ENCODE measurements at places on chromosomes 11 and 22.

- DNase-seq, result no peak
These were observed 11.1 kb downstream of the SYNGR1 start for GRCh38 chr22:39360674-39361413.

DNA sequence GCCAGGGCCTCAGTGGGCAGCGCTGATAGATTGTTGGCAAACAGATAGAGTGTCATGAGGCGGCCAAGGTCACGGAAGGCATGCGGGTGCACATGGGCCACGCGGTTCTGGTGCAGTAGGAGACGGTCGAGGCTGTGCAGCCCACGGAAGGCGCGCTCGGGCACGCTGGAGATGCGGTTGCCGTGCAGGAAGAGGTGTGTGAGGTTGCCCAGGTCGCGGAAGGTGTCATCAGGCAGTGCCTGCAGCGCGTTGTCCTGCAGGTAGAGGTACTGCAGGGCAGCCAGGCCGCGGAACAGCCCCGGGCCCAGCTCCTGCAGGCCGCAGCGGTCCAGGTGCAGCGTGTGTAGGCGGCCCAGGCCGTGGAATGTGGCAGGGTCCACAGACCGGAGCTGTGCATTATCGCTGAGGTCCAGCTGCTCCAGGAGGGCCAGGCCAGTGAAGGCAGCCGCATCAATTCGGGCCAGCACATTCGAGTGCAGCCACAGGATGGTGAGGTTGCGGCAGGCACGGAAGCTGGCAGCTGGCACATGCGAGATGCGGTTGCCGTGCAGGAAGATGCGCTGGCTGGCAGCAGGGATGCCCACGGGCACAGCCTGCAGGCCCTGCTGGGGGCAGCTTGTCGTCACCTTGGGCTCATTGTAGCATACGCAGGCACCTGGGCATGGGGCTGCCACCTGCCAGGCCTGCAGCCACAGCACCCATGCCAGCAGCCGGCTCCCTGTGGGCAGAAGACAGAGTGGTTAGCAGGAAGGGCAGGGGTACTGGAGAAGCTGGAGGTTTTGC is 25.5 kb downstream of the RTN4R start:
- DNase-seq, result no peak

DNA sequence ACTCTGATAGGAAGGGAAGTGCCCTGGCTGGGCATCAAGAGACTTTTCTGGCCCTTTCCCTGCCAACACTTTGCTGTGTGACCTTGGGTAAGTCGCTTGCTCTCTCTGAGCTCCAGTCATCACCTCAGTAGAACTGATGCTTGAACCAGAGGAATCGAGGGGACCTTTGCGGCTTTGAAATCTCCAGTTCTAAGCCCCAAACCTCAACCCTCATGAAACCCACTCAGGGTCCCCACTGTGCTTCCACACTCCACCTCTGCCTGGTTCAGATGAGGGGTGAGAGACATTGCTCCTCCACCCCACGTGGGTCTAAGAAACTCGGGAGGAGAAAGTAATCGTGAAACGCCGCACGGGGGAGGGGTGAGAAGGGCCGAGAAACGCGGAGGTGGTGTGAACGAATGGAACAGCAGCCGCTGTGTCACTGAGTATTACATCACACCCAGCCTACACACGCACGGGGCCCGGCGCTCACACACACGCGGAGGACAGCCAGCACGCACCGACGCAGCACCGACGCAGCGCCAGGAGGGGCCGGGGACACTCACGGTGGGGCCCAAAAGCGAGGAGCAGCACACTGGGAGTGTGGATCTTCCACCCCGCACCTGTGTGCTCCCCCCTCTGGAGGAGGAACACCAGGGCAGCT is 4.3 kb downstream of the RTN4RL2 start:
- DNase-seq, result no peak

DNA sequence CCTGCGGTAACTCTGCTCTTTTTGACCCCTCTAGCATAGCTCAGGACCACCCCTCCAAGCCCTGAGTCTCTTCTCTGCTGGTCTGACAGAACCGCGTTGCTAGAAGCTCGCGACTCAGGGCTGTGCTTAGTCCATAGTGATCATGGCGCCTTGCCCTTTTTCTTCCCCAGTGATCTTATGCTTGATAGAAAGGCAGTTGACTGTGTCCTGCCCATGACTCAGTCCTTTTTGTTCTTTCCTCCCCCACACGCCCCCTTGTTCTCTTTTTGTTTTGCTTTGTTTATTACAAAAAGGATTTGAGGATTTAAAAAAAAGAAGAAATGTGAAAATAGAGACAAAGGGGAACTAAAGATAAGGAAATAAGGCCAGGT is 17.5 kb downstream of the IL17RA start:
- no peak for DNase-seq

DNA sequence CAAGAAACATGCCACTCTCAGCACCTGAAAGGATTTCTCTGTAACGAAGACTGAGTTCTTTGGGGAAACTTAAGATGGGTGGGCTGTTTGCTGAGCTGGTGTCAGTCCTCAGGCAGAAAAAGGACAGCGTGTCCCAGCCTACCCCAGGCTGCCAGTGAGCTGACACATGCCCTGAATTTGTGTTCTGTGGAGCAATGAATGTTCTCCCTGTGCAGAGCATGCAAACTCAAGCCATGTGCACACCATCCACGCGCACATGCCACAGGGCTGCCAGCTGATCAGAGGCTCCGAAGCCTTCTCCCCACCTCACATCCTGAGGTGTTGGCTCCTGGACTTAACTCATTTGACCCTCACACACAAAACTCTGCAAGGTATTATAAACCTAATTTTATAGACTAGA is 104.9 kb downstream of the KCNC1 start:
- no peak for DNase-seq

DNA sequence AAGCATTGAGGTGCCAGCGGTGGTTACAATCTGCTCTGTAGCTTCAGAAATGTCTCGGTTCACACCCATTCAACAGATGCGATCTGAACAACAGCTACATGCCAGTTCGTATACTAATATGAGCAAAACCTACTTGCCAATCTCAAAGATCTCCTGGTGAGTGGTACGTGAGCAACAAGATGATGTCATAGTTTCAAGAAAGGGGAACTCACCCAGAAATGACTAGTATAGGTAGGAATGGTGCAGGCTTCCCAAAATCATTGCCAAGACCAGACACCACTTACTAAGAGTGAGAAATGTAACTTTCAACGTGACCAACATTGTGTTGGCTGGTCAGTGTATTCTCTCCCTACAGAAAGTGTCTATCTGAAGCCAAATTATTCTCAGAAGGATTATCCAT is 31.1 kb downstream of the OR6Q1 start:
- peak; percentile 73 for DNase-seq

- no peak for DNase-seq
These were observed 106.0 kb downstream of the ADAMTS15 start for GRCh38 chr11:130554241-130555055.

DNA sequence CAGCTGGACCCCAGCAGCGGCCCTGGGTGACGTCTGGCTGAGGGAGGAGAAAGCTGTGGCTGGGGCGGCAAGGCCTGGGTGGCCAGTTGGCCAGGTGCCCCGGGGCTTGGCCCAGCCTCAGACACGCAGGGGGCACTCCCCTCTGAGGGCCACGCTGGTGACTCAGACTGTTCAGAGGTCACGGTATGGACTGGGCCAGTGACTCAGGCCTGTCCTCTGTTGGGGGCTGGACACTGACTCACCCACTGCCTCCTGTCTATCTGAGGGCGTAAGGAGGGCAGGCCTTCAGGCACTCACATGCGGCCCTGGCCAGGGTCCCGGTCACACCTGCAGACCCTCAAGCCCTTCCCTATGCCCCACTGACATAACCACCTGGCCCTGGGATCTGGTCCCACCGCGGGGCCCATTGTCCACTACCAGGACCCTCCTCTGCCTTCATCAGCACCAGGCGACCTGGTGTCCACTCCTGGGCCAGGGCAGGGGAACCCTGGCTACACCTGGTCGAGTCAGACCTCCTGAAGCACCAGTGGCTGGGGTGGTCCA is 3.7 kb upstream of the MUC5AC start:
- peak; percentile 43 for DNase-seq

DNA sequence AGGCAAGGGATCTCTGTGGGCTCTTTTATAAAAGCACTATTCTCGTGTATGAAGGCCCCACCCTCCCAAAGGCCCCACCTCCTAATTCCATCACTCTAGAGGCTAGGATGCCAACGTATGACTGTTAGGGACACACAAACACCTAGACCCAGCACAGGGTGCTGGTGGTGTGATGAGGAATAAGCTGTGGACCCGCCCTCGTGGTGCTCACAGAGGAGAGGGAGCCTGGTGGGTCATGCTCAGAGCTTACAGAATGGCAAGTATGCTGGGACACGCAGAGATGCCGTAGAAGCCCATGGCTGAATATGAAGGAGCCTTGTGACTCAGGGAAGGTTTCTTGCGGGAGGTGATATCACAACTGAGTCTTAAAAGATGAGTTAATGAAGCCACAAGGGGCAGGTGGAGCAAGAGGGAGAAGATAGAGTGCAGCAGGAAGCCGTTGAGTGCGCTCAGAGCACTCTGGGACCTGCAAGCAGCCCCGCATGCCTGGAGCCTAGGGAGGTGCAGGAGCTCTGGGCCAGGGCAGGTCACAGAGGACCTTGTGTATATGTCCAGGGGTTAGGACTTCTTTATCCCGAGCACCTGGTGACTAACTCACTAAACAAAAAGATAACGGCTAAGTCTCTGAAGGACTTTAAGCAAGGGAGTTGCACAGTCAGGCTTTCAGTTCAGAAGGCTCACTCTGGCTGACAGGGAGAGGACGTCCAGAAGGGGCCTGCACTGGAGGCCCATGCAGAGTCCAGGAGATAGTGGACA is 160.9 kb downstream of the TRIM29 start:
- DNase-seq, result no peak

DNA sequence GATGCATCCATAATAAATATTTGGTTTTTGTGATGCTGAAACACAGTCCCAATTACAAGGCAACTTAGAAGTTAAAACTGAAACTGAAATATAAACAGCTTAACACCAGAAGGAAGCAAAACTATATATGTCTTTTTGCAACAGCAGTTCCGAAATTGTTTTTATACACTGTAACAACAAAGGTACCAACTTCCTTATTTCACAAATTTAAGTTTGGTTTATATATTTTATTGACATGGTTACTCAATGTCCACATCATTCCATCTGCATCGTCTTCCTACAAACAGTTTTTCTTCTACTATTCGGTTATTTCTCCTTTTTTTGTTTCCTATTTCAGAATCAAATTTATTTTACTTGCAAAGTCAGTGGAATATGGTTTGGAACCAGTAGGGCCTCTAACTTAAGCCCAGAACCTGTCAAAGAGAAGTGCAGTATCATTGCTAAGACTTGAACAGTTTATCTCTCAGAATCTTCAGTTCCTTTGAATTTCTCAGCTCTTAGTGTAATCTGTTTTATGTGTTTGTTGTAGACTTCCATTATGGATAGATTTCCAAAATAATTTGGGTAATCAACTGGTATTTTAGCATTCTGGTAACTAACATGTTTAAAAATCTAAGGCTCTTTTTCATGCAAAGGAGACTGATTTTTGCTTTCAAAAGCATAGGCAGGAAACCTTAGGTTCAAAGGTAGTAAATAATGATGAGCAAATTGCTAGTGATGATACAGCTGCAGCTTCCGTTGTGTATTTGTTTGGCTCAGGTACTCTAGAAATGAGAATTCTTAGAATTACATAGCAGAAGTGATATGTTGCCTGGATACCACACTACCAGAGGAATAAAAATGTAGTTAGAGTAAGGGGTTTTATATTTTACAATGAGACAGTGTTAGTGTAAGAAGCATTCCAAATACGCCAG is 8.2 kb upstream of the HSPA8 start:
- DNase-seq, result no peak

GRCh38 chr11:1262172-1263006 is 39.5 kb downstream of the MUC5B start:
- DNase-seq, result peak; percentile 84

- peak; percentile 58 for DNase-seq
These were observed 533.1 kb downstream of the ETS1 start for GRCh38 chr11:128053981-128054931.

DNA sequence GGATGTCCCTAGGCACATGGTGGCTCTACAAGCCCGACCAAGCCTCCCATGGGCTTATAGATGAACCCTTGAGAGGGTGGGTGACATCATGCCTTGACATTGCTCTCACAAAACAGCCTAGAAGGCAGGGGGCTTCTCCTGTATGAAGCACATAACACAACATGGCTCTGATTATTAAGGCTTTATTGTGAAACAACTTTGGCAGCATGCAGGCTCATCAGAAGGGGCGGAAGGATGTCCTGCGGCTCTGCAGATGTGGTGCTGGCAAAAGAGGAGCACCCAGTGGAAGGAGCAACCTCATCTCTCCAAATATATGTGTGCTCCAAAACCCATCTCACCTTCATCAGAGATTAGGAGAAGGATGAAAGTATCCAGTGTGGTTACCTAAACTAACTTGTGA is 100.4 kb downstream of the MPPED2 start:
- peak; percentile 3 for DNase-seq

DNA sequence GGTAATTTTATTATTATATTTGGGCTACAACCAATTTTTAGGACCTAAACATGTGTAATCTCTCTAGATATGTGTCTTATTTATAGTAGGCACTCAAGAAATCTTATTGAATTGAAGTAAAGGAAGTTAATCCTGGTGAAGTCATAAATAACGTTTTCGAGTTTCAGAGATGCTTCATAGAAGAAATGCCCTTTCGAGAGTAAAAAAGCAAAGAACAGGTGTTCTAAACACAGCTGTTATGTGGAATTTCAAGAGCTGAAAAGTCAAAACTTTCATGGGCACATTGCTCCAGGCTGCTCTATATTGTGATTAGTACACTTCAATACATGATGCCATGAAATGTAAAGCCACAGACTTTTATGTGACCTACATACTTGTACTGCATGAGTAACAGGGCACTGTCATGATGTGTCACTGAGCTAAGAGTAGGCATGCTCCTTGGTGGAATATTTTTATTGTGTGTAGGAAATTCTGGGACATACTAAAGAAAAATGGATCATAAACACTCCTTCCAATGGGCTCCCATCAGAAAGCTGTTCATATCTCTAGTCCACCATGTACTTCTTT is 7.2 kb upstream of the ELMOD1 start:
- peak; percentile 41 for DNase-seq

DNA sequence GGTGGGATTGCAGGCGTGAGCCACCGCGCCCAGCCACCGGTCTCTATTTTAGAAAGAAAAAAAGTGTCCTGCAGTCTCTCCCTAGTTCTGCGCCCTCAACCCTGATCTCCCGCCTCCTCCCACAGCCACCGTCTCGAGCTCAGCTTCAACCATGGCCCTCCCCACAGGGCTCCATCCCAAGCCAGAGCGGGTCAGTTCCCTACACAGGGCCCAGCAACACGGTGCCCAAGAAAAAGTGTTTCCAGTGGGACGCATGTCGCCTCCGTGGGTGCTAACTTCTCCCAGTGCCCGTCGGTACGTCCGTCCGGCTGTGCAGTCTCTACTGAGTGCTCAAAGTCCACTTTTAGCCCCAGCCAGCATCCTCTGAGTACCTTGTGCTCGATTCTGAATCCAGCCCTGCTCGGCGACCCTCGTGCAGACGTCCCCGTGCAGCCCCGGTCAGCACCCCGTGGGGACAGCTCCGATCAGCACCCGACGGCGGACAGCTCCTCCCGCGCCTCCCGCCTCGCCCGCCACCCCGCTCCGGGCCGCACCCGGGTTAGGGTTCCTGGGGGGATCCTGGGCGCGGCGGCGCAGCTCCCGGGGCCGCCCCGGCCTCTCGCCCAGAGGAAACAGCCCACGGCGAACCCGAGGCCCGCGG is 657 bp upstream of the MAPK8IP2 start:
- peak; percentile 27 for DNase-seq

Data from fibroblast of skin of abdomen (primary cell).